ENCODE measurements at places on chromosomes 2 and 18.

GRCh38 chr2:98476192-98476868 is 31.7 kb downstream of the INPP4A start:
- no peak for DNase-seq

DNA sequence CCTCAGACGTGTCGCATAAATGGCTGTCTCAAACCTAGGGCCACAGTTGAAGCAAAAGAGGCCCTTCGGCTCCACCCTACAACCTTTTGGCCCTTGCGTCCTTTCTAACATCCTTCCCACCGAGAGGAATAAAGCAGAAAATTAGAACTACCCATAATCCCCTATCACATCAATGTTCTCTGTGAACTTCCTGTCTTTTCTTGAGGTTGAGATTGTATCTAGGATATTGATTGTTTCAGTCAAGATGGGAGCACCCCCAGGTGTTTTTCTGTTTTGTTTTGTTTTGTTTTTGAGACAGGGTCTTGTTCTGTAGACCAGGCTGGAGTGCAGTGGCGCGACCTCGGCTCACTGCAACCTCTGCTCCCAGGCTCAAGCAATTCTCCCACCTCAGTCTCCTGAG is 23.6 kb downstream of the INPP5D start:
- DNase-seq, result no peak

GRCh38 chr2:186485576-186485870 is 537 bp upstream of the ZC3H15 start:
- no peak for DNase-seq

GRCh38 chr2:114170070-114170469 is 272.4 kb upstream of the DPP10 start:
- no peak for DNase-seq

- no peak for DNase-seq
These were observed 3.5 kb downstream of the OSBPL6 start for GRCh38 chr2:178197791-178198190.

DNA sequence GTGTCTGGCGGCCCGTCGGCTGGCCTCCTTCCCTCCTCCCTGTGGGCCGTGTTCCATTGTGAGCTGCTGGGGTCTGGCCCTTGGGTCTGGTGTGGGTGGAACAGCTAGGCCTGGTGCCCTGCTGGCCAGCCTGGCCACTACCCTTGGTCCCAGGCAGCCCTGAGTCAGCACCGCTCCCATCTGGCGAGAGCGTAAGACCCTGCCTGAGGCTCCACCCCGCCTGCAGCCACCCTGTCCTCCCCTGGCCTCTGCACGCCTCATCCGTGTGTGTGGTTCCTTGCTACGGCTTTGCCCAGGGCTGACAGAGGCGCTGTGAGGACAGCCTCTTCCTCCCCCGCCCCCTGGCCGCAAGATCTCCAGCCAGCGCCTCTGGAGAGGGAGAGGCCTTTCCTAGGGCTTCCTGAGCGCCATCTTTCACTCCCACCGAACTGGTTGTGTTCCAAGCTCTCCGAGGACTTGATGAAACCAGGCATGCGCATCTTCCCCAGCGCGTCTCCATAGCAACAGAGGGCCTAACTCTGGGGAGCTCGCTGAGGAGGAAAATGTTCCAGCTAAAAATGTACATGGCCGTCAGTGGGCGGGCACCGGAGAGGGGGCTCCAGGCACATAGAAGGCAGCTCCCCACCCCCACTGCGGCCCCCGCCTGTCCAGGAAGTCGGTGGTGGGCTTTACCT is 83.0 kb downstream of the STPG4 start:
- no peak for DNase-seq

DNA sequence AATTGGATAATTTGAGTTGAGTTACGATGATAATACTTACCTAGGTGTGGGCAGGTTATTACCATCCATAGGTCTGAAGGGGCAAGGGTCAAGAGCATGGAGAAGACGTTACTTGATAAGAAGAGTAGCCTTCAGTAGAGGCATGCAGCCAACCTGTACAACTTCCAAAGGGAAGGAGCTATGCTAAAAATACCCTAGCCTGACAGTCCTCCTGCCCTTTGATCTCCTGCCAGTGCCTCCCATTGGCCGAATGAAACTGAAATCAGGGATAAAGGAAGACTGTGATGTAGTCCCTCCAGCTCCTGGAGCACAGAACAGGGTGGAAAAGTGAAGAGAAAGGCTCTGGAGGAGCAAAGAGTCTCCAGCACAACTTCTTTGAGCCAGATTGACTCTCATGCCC is 487.4 kb downstream of the ADCYAP1 start:
- DNase-seq, result no peak

DNA sequence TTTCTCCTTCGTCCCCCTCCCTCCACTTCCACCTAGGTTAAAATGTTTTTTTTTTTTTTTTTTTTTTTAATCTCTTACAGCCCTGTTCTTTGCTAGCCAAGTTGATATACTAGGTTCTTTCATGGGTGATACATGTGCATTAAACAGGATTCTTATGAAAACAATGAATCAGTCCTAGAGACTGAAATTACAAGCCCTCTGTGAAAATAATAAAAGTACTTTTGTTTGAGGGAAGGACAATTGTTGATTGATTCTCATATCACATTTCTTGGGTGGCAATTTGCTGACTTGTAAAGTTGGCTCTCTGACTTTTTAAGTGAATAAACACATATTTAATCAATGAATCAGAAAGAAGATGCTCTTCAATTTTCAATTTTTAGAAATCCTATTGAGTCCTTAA is 639.9 kb downstream of the LRP1B start:
- no peak for DNase-seq

DNA sequence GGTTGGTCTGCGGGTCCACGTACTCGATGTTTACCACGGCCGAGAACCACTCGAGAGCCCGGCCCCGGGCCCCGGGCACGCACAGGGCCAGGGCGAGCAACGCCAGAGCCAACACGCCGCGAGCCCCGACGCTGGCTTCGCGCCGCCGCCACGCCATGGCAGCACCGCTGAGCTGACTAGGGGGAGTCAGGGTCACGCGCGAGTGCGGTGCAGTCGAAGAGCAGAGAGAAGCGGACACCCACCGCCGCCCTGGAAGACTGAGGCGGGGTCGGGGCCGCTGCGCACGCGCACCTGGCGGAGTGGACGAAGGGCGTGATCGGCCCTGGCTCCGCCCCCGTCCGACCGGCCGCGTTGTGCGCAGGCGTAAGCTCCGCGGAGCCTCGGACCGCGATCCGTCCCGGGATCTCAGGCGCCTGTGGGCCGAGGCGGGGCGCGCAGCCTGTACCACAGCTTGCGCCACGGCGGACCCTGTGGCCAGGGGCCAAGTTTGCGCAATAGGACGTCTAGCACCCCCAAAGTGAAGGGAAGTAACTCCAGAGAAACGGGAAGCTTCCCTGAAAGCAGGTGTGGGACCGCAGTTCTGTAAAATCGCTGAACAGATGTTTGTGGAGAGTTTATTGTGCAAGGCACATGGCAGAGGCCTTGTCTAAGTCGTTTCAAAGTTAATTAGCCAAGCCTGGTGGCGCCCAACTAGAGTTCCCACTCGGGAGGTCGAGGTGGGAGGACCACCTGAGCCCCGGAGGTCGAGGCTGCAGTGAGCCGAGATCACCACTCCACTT is at the start of gene RNF149:
Gene RNF149, minus strand, starts transcription at position 270 of the 779 bp plus-strand sequence. Its CDS starts 113 bp downstream, at position 157.
- DNase-seq, result peak; percentile 90

- DNase-seq, result no peak
These were observed 364.2 kb downstream of the CLIP4 start for GRCh38 chr2:29479401-29479800.

- DNase-seq, result no peak
These were observed 96.2 kb downstream of the GALNT3 start for GRCh38 chr2:165697748-165698443.

DNA sequence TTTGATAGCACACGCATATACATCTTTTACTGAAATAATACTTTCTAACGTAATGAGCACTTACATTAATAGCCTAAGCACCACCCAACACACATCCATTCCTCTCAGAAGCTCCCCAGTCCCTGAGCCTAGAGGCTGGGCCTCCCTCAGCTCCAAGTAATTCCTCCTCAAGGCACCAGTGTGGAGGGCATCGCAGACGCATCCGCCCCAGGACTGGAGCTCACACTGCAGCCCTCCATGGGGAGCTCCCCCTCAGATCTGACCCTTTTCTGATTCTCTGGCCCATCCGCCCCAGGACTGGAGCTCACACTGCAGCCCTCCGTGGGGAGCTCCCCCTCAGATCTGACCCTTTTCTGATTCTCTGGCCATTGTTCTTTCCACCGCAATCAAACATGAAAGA is 60.4 kb upstream of the SNTG2 start:
- DNase-seq, result no peak

GRCh38 chr18:48569915-48570264 is 31.1 kb downstream of the CTIF start:
- no peak for DNase-seq
